Forelimb muscle (tissue), 1 donor: ENCODE measurements at places on chromosomes 5 and 9. TPM values are rescaled to one million over a fixed set of nuclear protein-coding genes. Genes with fewer than 3 reads are reported as not detected.
A peak's percentile ranks its signal among the peaks of the same experiment; 100 is the strongest.

DNA sequence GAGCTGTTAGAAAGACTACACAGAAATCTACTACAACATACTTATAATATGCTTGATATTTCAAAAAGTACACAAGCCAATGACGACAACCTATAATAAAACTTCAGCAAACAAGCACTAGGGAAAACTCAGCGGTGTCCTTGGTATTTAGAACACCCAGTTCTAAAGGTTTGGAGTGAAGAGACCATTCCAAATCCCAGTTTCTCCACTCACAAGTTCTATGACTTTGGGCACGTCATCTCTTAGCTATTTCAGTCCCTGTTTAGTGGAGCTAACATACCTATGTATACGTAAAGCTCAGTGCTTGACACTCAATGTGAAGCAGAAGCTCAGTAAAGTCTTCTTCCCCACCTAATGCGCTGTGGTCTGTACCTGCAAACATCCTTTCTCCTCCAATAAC is 52.8 kb downstream of the MLLT3 start:
- no peak for DNase-seq

GRCh38 chr9:2928411-2928810 is 84.5 kb upstream of the PUM3 start:
- no peak for DNase-seq

DNA sequence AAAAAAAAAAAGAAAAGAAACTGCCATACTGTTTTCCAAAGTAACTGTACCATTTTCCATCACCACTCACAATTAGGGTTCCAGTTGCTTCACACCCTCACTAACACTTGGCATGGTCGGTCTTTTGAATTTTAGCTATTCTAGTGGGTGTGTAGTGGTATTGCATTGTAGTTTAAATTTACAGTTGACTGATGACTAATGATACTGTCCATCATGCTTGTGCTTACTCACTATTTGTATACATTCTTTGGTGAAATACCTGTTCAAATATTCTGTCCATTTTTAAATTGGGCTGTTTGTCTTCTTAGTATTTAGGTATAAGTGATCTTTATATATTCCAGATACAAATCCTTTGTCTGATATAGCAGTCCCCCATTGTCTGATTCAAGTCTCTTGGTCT is 36.2 kb upstream of the ZNF169 start:
- no peak for DNase-seq

The CYSRT1 gene
- polyA plus RNA-seq, result 2.4 TPM

GRCh38 chr9:134619983-134620661 is 21.5 kb upstream of the COL5A1 start:
- no peak for DNase-seq

The ADGRD2 gene
- polyA plus RNA-seq, result 0.08 TPM

DNA sequence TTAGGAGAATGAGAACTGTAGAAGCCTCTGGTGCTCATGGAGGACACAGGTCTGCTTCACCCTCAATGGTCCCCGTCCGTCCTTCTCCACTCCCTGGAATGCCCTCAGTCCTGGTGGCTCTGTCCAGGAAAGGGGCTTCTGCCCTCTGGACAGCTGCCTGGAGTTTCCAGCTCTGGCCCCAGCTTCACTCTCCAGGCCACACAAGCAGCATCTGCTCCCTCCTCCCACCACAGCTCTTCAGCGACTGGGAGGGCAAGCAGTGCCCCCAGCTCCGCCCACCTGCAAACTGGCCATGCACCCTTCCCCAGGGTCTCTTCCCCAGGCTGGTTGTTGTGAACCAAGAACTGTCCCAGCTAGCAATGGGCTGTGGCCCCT is 4.7 kb downstream of the SARDH start:
- DNase-seq, result no peak

DNA sequence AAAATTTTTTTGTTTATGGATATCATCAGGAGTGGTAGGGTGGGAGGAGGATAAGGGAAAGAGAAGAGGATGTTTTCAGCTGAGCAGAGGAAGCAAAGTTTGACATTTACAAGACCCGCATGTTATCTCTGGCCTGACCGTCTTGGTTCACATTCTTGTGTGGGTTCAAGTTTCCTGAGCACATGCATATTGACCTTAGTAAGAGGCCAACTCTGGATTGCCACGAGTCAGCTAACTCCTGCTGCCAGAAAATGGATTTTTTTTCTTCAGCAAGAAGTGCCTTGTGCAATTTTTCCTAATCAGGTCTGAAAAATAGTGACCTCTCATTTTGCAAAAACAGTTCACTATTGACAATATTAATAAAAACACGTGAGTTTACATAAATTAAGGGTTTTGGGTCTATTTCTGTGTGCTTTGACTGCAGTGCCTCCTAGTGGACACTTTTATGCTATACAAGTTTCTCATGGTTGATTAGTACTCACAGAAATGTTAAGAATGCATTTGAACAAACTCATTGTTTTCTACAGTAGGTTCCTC is 27.1 kb upstream of the BASP1 start:
- no peak for DNase-seq

- DNase-seq, result no peak
These were observed 44.0 kb upstream of the MAN2A1 start for GRCh38 chr5:109645707-109646192.

The PCDHB11 gene
- polyA plus RNA-seq, result 2.2 TPM

The SHOC1 gene
- 0.11 TPM for polyA plus RNA-seq

DNA sequence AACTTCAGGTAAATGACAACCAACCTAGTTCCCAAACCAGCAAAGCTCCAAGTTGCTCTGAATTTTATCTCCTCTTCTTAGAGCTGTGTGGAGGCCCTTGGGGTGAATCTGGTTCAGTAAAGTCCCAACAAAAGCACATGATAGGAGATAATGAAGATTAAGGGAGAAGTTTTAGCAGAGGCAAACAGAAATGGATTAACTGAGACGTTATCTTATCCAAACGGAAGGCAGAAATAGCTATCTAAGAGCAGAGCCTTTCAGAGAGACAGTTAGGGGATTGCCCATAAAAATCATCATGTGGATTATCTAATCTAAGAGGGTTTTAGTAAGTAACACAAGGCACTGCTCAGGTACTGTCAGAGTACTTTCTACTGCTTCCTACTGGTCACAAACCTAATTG is 183.9 kb upstream of the ZNF618 start:
- no peak for DNase-seq

DNA sequence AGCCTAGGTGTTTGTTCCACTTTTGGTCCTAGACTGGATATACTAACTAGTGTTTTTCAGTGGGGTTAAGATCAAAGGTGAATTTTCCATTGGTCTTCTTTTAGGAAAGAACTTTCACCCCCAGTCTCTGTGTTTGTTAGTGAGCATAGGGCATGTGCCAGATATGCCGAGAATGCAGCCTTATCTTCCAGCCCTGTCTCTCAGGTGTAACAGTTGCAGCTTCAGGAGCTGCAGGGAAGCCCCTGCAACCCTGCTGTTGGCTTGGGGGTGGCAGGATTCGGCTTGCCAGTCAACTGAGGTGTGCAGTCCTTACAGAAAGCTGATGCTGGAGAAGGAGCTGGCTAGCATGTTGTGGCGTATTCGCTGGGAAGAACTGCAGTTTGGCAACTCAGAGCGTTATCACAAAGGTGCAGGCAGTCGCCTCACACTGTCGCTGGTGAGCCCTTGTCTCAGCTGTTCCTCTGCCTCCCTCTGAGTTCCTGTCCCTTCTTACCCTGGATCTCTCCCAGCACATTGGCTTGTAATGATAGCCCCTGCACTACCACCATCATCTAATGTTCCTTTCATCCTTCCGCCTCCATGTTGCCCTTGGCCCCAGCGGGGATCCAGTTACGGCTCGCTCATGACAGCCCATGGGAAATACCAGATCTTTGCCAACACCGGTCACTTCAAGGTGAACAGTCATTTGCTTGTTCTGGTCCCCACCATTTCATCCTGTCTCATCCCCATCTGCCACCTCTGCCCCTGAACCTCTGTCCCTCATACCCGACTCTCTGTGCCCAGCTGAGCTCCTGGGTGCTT is 10.1 kb downstream of the NPR2 start:
- DNase-seq, result no peak

- no peak for DNase-seq
These were observed 180.4 kb downstream of the DAB2IP start for GRCh38 chr9:121831869-121832268.

- DNase-seq, result no peak
These were observed 5.5 kb upstream of the GSN start for GRCh38 chr9:121262423-121262822.

DNA sequence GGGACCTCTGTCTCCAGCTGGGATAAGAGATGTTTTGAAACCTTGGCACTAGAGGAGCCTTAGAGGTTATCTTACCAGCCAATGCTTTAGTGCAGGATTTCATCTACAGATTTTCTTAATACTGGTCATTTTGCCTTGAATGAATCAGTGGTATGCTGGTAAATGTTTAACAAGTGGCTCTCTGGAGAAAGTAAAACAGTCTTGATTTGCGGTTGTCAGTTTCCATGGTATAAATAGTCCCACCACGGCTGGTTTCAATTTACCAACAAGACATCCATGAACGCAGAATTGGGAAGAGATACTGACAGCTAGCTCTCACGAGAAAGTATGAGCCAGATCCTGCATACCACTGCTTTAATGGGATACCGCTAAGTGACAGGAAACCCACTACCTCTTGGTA is 56.7 kb upstream of the CXCL14 start:
- no peak for DNase-seq

The INSYN2B gene
- polyA plus RNA-seq, result 0.05 TPM

The FAM169A gene
- polyA plus RNA-seq, result 0.76 TPM

The CTNND2 gene
- polyA plus RNA-seq, result 0.75 TPM

The LRRC19 gene
- polyA plus RNA-seq, result 0.11 TPM

The INSL4 gene
- not detected for polyA plus RNA-seq

DNA sequence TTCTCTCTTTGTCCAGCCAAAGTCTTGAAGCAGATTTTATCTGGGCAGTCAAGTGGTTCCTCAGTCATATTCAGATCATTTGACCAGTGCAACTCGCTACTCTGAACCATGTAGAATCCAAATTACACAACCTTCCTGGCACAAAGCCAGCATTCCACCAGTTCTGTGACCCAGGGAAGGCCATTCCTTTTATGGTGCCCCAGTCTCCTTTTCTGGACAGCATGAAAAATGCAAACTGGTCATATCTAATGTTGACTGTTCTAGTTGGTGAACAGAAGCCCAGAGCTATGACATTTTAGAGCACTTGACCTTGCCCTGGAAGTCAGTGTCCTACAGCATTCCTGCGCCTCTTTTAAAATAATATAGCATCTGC is 364.6 kb downstream of the BRINP1 start:
- no peak for DNase-seq

DNA sequence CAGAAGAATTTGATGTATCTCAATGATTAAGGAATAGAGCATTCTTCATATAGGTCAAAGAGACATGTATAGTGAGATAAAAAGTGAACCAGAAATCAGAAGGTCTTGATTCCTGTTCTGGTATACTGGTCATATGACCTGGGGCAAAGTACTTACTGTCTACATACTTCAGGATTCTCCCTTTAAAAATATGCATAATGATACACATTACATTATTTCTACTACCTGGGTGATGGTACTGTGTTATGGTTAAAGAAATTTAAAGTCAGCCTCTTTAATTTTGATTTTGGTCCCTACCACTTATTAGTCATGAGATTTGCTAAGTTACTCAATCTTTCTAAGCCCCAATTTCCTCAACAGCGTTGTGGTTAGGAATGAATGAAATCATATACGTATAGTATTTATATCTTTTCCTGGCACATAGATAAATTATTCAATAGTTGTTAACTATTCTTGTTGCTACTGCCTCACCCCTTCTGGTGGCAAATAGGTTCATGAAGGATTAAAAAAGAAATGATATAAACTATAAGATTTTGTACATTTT is 984.1 kb downstream of the TLE4 start:
- no peak for DNase-seq

- DNase-seq, result no peak
These were observed 1.1 kb upstream of the SPIN1 start for GRCh38 chr9:88387036-88387551.

DNA sequence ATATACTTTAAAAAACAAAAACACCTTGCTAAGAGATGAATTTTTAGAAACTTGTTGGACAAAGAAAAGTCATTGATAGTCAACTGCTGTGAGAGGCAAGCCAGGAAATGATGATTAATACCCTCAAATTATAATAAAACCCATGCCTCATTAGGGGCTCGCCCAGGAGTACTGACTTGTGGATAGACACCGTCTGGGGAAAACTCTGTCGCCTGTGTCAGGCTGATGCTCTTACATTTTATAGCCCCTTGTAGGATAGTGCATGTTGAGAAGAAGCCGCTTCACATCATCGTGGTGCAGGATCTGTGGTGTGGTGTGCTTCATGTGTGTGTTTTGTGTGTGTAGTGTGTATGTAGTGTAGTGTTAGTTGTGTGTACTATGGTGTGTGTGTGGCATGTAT is 39.1 kb downstream of the SYK start:
- no peak for DNase-seq

The C9orf153 gene
- polyA plus RNA-seq, result 0.22 TPM

The RASGRF2 gene
- polyA plus RNA-seq, result 0.82 TPM

DNA sequence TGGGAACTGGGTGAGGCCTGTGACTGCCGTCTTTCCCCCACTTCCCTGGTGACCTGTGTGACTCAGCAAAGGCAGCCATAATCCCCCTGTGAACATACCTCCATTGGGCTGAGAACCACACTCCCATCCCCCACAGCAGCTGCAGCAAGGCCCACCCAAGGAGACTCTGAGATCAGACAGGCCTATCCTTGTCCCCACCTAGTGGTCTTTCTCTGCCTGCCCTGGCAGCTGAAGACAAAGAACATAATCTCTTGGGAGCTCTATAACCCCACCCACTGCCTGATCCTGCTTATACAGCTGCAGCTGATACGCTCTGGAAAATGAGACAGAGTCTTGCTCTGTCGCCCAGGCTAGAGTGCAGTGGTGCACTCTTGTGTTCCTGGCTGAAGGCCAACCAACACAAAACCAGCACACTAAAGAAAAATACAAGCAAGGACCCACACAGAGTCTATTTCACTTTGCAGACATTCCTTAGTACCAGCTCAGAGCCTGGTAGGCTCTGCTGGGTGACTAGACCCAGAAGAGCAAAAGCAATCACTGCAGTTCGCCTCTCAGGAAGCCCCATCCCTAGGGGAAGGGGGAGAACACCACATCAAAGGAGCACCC is 106.7 kb downstream of the MCTP1 start:
- no peak for DNase-seq

GRCh38 chr5:80672140-80672736 is 17.5 kb upstream of the DHFR start:
- peak; percentile 51 for DNase-seq

GRCh38 chr9:81079055-81079454 is 610.3 kb downstream of the TLE1 start:
- DNase-seq, result no peak

The FRMPD1 gene
- 12.5 TPM for polyA plus RNA-seq

The AGXT2 gene
- polyA plus RNA-seq, result not detected

DNA sequence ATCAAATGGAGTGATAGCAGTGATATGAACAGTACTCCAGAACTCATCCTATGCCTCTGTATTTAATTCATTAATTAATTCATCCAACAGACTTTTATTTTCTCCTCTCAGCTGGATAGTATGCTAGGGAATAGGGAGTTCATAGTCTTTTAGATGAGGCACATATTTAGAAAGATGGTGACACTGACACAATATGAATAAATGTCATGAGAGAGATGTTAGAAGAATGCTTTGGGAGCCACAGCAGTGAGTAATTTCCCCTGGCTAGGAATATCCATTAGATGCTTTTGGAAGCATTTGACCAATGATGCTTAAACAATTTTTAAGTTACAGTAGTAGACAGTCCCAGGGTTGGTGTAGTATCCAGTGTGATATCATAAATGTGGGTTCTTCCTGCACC is 428.7 kb upstream of the SGCD start:
- no peak for DNase-seq

GRCh38 chr9:36006549-36007315 is 30.0 kb upstream of the RECK start:
- no peak for DNase-seq
